ENCODE measurements at places on chromosomes 4 and X. TPM values are rescaled to one million over a fixed set of nuclear protein-coding genes. Genes with fewer than 3 reads are reported as not detected.

LDB2 gene
- not detected for total RNA-seq

GRCh38 chr4:176376032-176376614, 56.4 kb downstream of the SPCS3 start:
- DNase-seq, result peak; percentile 29

GRCh38 chr4:15318621-15319348, 109.0 kb upstream of the C1QTNF7 start:
- no peak for DNase-seq

DNA sequence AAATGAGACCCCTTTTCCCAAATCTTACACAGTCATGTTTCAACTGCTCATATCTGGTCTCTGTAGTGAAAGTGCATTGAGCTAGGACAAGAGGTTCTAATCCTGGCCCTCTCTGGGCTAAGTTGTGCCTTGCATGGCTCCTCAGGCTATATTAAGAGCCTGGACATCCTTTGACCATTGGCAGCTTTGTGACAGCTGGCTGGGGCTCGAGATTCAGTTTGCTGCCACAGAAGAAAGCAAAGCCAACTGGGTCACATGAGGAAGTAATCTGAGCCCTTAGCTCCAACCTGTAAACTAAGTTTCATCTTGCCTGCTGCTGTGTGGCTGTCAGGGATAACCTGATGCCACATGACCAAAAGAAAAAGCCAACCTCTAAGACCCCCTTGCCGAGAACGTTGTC, 51.8 kb upstream of the JADE1 start:
- DNase-seq, result peak; percentile 13

GRCh38 chr4:2388429-2389182, 29.8 kb downstream of the ZFYVE28 start:
- DNase-seq, result no peak

RRH gene
- total RNA-seq, result not detected

DNA sequence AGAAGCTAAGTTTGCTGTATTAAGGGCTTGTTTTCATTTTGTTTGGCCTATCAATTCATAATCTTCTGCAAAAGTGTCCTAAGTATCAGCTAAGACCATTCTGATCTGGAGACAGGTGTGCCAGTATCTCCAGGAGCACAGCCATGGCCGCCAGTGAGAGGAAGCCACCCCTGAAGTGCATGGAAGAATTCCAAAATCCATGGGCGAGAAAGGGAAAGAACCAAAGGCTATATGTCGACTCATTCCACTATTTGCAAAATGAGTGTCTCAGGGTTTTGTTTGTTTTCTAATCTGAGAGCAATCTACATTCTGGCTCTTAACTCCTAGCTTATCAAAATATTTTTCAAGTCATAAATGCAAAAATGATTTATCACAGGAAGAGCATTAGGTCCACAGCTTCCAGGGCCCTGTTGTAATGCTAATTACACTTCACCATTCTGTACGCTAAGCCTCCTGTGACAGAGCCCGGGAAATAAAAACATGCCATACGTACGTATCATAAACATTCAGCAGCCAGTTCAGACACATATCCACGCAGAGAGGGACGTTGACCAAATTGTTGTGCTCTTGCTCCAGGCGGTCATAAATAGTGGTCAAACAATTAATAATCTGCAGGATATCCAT, 137.3 kb upstream of the FTHL17 start:
- DNase-seq, result peak; percentile 22

DNA sequence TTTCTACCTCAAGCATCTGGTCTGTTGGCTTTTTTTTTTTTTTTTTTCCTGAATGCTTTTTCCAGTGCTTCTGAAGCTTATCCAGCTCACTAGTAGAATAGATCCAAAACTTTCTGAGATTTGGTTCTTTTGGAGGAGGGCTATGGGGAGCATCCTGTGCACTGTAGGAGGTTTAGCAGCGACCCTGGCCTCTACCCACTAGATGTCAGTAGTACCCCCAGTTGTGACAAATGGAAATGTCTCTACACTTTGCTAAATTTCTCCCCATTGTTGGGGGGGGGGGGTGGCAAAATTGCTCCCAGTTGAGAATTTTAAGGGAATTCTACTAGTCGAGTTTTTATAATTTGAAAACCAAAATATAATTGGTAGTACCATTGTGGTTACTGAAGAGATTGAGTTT, 23.0 kb upstream of the PPA2 start:
- DNase-seq, result peak; percentile 22

- DNase-seq, result no peak
These were observed 13.7 kb upstream of the AMMECR1 start for GRCh38 chrX:110331444-110332030.

GRCh38 chr4:8707045-8707781, 114.6 kb downstream of the CPZ start:
- DNase-seq, result no peak

DNA sequence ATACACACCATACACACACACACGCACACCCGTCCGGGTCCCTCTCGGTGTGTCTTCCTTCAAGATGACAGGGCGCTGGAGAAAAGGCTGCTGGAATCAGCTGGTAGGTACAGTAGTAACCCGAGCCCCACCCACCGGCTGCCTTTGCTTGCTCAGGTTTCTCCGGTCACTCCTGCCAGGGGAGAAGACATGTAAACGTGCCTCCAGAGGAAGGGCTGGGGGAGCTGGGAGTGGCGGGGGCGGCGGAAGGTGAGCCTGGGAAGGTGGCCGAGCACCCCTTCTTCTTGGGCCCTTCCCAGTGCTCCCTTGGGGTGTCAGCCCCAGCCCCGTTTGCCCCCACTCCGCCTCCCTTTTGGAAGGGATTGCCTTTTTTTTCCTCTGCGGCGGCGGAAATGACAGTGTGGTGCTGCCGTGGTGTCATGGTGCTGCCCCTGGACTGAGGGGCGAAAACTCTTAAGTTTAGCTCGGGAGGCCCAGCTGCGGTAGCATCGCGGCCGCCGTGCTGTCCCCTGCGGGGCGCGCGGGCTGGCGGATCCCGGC, at the start of gene MID2:
TSS of gene MID2 (plus strand) at position 169 of the 540 bp plus-strand sequence. CDS start 561 bp downstream, outside the sequence.
- DNase-seq, result peak; percentile 72

PDGFRA gene
- not detected for total RNA-seq

Measured in MCF 10A (cell line).